Stimulated activated CD4-positive, alpha-beta T cell treated with anti-CD3 and anti-CD28 coated beads, Interleukin-1b, Interleukin-23, amount 100 ng/mL, for 4 hours (primary cell): ENCODE measurements at places on chromosomes 6 and 20.

GRCh38 chr6:155422635-155423034 lies 33.0 kb downstream of the NOX3 start:
- no peak for DNase-seq

DNA sequence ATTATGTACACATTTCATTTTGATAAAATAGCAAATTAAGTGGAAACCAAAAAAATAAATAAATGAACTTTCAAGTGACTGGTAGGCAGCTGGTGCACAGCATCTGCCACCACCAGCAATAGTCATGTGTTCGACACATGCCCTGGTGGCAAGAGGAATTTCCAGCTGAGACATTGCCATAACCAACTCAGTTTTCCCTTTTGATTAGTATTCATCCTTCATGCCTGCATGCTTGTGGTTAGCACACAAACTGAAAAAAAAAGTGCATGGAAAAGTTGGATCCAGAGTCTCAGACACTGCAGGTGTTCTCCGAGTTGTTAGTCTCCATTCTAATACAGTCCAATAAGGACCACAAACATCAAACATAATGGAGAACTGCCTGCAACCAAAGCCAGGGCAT lies 156.0 kb upstream of the SOX4 start:
- no peak for DNase-seq

- no peak for DNase-seq
These were observed 182.5 kb downstream of the ATXN1 start for GRCh38 chr6:16578695-16579285.

- DNase-seq: no peak
These were observed 45.6 kb upstream of the SLC9A8 start for GRCh38 chr20:49766979-49767521.

- no peak for DNase-seq
These were observed 280.0 kb upstream of the SPTLC3 start for GRCh38 chr20:12728782-12729181.

DNA sequence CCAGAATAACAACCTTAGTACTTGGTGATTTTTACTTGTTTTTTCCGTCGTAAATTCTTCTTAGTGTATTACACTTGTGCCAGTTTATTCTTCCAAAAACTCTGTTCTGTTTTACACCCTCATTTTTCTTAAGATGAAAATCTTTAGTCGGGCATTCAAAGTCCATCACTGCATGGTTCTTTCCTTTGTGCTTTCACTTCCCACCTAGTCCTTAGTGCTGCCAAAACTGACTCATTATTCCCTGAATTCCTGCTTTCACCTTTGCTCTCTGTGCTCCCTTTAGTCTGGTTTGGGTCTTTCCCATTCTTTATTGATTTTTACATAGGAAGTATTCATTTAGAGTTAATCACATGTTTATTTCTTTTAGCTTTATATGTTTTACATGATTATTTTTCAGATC lies 3.3 kb downstream of the TRMT11 start:
- no peak for DNase-seq

- no peak for DNase-seq
These were observed 139.6 kb downstream of the ZMYND8 start for GRCh38 chr20:47216819-47217410.
